Kidney (tissue), 22 donors: ENCODE measurements at places on chromosomes 5 and 9. TPM values are rescaled to one million over a fixed set of nuclear protein-coding genes. Genes with fewer than 3 reads are reported as not detected.

The IGFBPL1 gene
- polyA plus RNA-seq = not detected

The IFNA2 gene
- polyA plus RNA-seq = not detected

The PHF24 gene
- 0.09 TPM for polyA plus RNA-seq

The SCGB3A1 gene
- 2.3 TPM for polyA plus RNA-seq

The PCDHGB4 gene
- polyA plus RNA-seq = 1.0 TPM

The COQ4 gene
- 111 TPM for polyA plus RNA-seq

The LHX6 gene
- 0.82 TPM for polyA plus RNA-seq

The TMOD1 gene
- 8.1 TPM for polyA plus RNA-seq

The OMD gene
- polyA plus RNA-seq = 0.52 TPM

The KIF4B gene
- polyA plus RNA-seq = not detected
